ENCODE measurements at places on chromosomes 1 and 21. TPM values are rescaled to one million over a fixed set of nuclear protein-coding genes. Genes with fewer than 3 reads are reported as not detected.

The IQGAP3 gene
- total RNA-seq = 36.8 TPM

The CFAP74 gene
- total RNA-seq = not detected

- DNase-seq = peak; percentile 53
Measured at GRCh38 chr1:151290709-151291303, 8.7 kb downstream of the ZNF687 start.

DNA sequence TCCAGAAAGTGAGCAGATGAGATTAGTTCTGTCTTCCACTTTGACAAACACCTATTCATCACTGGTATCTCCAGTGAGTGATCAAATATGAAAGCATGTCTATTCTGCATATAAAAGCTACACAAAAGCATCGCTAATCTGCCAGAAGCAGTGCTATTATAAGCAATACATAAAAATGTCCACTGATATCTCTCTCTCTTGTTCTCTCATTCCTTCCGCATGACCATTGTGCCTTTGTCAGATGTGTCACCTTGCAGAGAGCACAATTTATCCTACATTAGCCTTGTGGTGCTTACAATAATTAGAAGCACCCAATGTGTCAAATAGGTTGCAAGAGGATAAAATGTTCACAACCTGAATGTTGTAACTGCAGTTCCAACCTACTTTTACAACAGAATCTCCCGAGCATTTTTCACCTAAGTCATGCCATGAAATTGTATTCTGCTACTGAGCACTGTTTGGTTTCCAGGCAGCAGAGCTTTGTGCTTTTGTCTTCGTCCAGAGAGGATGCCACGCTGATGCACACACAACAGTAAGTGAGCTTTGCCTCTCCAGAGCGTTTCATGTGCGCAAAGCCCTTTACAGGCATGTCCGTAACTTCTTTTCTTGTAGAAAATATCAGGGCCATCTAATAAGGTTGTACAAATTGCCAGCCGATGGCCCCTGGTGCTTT, 198.7 kb upstream of the PLD5 start:
- DNase-seq = no peak

DNA sequence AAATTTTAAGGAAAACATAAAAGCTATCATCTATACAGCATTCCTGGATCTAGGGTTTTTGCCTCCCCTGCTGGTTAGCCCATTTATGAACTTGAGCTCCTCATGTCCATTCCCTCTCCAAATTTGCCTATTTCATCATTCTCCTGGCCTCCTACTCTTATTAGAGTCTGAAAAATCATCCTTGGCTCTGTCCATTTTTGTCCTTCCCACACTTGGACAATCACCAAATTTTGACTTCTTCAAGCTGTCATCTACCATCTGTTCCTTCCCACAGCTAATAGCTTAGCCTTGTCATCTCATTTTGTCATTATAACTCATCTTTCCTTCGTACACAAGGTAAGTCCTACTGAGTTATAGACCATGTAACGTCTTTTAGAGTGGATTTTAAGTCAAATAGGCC, 2.2 kb upstream of the HENMT1 start:
- DNase-seq = no peak

DNA sequence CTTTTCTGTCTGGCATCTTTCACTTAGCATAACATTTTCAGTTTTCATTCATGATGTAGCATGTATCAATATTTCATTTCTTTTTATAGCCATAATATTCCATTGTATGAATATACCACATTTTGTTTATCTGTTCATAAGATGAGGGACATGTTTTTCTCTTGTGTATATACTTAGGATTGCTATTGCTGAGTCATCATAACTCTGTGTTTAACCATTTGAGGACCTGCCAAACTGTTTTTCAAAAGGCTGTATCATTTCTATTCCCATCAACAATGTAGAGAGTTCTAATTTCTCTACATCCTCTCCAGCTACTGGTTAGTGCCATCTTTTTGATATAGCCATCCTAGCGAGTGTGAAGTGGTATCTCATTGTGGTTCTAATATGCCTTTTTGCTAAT, 26.2 kb downstream of the MPZL1 start:
- no peak for DNase-seq

Data from H7 (cell line).